ENCODE measurements at places on chromosomes 2 and 18.

DNA sequence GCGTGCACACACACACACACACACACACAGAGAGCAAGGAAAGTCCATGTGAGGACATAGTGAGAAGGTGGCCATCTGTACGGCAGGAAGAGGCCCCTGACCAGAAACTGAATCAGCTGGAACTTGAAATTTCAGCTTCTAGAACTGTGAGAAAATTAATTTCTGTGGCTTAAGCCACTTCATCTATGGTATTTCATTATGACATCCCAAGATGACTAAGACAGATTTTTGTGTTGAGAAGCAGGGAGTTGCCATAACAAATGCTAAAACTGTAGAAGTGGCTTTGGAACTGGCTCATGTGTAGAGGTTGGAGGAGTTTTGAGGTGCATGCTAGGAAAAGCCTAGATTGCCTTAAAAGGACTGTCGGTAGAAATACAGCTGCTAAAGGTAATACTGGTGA, 63.4 kb upstream of the ZBTB7C start:
- DNase-seq: no peak

DNA sequence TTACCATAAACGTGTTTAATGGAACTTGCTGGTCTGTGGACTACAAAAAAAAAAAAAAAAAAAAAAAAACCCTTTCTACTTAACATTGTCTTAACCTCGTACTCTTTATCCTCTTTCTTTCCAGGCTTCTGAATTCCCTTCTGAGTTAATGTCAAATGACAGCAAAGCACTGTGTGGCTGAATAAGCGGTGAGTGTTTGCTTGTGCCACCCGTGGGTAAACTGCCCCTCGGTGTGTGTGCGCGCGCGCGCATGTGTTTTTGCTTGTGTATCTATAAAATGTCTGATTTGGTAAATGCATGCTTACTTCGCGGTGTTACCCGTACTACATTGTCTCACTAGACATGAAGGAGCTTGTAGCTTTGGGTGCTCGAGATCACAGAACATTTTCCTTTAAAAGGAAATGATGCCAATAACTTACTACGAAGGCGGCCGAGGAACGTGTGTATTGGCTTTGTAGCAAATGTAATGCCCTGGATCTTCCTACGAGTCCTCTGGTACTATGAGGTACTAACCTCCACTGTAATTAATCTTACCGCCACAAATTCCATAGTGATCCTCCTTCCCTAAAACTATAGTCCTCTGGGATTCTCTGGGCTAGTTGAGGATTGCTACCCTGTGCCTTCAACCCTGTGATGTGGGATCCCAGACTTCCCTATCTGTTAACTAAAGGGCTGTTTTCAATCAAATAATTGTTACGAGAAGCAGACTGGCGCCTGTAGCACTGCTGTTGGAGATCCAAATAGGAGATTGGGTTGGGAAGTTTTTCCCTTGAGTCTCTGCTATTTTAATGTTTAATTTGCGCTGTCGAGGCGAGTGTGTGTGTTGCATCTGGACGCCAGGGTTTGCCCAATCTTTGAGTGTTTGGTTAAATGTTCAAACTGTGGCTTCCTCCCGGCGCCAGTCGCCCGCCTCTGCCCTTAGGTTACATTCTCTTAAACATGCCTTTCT, 1.1 kb downstream of the ID2 start:
- peak; percentile 92 for DNase-seq

DNA sequence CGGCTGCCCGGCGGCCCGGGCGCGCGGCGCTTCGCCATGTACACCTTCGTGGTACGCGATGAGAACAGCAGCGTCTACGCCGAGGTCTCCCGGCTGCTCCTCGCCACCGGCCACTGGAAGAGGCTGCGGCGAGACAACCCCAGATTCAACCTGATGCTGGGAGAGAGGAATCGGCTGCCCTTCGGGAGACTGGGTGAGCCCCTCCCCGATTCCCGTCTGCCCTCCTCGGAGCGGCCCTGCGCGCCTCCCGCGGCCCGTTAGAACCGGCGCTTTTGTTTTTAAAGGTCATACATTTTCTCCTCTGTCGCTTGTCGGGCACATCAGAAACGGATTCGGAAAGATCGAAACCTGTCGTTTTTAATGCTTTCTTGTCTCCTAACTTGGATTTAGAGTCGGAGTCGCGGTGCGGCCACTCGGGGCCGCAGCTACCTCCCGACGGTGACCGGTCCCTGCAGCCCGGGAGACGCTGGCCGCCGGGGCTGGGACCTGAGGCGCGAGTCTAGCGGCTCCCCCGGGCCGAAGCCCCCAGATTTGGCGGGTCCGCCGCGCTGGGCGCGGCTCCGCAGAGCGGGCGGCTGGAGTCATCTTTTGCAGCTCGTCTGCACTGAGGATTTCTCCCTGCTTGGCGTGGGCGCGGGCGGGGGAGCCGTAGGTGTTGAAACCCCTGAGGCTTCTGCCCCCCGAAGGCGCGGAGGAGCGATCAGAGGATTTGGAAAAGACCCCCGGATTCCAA, 519 bp downstream of the TTL start:
- DNase-seq: peak; percentile 17

DNA sequence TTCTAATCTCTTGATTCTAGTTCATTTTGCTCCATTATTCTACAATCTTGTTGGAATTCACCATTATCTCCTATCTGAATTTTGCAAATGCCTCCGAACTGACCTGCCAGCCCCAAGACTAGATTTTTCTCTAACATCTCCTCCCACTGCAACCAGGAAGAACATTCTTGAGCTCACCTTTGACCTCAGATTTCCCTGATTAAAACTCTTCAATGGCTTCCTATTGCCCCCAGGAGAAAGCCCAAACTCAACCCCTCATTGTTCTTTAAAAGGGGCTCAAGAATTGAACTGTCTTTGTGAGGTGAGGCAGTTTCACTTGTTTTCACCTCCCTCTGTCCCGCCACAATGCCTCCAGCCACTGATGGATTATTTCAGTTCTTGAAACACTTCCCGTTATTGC, 784.6 kb upstream of the ZEB2 start:
- DNase-seq: no peak

DNA sequence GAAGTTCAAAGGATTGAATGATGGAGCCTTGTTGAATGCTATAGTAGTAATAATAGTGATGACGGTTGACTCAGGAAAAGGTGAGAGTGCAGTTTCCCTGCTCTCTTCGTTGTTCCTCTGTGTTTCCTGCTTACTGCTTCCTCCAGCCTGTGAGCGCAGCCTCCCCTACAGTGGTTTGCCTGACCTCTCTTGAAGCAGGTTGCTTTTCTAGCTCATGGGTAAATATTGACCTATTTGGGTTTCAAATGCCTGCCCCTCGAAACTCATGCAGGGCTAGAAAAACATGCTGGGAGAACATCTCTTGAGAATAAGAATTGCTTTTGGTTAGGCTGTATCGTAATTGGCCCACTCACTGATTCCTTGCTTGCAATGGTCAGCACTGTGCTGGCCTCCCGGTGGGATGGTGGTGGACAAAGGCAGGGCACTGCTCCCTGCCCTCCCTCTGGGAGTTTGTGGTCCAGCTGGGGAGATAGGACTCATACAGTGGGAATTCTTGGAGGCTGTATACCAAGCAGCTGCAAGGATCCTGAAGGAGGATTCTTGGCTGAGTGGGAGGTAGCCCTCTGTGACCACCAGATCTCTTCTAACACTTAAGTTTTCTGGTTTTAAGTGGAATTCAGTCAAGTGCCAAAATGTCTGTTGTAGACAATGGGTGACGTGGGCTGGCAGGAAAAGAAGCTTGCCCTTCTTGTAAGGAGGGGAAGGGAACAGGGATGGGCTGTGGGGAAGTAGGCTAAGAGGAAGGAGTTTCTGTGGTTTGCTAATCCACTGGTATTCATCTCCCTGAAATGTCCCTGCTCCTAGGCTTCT, 5.4 kb upstream of the RNF181 start:
- DNase-seq: no peak

DNA sequence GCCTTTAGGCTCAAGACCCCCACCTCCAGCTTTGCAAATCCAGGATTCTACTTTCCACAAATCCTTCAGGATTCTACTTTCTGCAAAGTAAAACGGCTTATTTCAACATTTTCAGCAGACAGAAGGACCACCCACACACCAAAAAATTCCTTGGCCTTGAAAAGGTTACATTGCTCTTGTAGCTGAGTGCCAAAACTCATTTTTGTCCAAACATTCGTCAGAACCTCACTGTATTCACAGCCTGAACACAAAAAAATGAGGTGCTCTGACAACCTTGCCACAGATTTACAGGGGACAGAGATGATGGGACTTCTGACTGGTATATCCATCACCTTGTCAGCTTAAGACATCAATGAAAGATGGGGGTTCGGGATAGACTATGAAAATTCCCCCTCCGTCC, 63.0 kb upstream of the COX7A2L start:
- no peak for DNase-seq

GRCh38 chr2:149161481-149162225, 123.2 kb downstream of the LYPD6B start:
- no peak for DNase-seq

DNA sequence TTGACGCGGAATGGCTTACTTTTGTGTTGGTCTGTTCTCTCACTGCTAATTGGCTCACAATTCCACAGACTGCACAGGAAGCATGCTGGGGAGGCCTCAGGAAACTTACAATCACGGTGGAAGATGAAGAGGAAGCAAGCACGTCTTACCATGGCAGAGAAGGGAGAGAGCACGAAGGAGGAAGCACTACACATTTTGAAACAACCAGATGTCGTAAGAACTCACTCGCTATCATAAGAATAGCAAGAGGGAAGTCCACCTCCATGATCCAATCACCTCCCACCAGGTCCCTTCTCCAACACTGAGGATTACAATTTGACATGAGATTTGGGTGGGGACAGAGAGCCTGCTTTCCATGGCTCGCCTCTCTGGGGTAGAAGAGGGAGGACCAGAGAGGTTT, 106.2 kb downstream of the KCNF1 start:
- no peak for DNase-seq

DNA sequence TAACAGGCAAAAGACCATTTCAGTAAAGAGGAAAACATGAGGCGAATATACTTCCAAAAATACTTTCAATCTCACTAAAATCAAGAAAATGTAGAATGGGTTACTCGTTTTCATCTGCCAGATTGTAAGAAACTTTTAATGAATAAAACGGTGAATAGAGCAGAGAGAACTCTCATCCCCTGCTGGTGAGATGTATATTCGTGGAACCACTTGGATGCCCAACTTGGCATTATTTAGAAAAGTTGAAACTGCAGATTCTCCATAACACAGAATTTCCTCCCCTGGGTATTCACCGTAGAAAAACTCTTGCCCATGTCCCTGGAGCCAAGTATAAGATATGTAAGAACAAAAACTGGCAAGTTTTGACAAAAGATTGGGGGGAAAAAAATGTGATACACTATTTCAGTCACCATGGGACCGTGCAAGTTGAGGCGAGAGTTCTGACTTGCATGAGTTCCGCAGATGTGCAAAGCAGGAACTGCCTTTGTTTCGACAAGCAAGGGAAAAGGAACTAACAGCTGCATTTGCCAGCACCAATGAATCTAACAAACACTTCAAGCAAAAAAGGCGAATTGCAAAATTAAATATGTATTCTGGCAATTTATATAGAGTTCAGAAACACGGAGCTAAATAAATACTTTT, 14.8 kb downstream of the TIMM21 start:
- DNase-seq: peak; percentile 35

GRCh38 chr2:171025214-171025613, 96.2 kb downstream of the GORASP2 start:
- no peak for DNase-seq

DNA sequence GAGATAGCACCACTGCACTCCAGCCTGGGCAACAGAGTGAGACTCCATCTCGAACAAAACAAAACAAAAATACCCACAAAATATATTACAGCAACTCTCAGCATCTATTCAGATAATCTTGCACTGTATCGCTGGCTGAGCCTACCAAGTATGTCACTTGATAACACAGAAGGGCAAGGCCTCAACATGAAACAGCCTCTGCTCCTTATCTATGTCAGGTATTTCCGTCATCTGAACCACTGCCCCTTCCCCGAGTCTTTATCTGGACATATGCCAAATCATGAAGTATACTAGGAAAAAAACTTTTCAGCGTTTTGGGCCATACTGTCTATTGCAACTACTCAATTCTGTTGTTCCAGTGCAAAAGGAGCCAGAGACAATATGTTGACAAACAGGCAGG, 17.7 kb downstream of the PDIA6 start:
- DNase-seq: no peak

DNA sequence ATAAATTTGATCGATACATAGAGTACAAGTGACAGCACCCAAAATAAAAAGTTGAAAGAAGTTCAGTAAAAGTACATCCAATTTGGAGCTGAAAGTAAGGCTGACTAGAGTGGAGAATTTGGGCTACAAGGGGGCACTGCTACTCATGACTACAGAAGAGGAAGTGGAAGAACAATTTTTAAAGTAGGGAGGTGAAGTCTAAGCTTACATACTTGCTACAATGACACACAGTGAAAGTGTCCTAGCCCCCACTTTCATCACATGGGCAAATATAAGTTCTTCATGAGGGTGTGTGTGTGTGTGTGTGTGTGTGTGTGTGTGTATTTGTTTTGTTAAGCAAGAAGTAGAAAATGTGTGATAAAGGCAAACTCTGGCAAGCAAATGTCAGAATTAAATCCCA, 45.7 kb downstream of the MAP3K2 start:
- DNase-seq: no peak

GRCh38 chr2:240395448-240395847, 40.0 kb upstream of the GPC1 start:
- no peak for DNase-seq

- no peak for DNase-seq
Observed at GRCh38 chr18:43160509-43160908, 45.0 kb upstream of the RIT2 start.

DNA sequence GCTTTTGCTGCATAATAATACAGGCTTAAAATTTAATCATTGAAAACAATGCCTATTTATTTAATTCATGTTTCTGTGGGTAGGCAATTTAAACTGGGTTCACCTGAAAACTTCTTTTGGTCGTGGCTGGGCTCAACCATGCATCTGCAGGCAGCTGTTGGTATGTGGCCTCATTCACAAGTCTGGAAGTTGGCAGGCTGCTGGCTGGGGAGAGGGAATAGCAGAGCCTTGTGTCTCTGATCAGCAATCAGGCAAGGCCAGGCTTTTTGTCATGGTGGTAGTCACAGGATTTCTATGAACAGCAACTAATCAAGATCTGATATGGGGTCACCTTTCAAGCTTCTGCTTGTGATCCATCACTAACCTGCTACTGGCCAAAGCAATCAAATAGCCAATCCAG, 130.1 kb upstream of the KCNJ3 start:
- no peak for DNase-seq

Measured in lower leg skin (tissue), 4 donors.